IMR-90 (cell line): ENCODE measurements at places on chromosomes 11 and 22. TPM values are rescaled to one million over a fixed set of nuclear protein-coding genes. Genes with fewer than 3 reads are reported as not detected.

DNA sequence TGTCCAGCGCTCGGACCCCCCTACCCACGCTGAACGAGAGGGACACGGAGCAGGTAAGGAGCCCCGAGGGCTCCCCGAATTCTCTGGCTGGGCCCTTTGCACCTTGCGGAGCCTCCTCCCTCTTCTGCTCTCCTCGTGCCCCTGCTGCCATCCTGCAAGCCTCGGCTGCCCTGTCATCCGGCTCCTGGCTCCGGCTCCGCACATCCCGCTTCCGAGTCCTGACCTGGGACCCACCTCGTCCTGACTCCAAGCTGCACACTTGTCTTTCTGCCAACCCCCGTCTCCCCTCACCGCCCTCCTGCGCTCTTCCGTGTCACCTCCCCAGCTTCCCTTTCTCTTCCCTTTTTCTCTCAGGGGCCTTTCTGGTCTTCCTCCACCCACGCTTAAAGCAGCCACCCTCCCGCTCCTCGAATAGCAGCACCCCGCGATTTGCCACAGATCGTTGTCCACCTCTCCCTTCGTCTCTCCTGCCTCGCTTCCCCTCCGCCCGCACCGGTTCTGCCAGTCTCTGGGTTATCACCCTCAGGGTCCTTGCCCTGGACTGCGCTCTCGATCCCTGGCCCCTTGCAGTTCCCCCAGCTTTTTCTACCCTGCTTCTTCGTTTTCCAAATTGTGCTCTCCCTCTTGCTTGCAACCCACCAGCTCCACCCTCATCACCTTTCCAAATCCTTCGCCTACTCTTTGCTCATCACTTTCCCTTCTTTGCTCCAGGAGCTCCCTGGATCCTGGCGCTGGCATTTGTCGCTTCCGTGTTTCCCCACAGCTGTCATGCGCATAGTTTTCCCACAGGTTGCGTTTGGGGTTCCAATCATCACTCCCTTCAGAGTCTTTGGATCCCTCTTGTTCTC lies 822 bp downstream of the MARK2 start:
- peaks cover 11% of the 10 kb centered on the region for H3K4me1 ChIP-seq
- no peaks in the 10 kb centered on the region for H3K27me3 ChIP-seq
- peak overlapping the region; percentile 57 for H3K27ac ChIP-seq

- H3K27ac ChIP-seq, result no peak overlapping the region
- H3K27me3 ChIP-seq, result no peaks in the 10 kb centered on the region
- DNase-seq, result no peak
- H3K4me3 ChIP-seq, result no peak overlapping the region
These were observed 1260.3 kb downstream of the BRD1 start for GRCh38 chr22:48567213-48567975.

- no peak overlapping the region for H3K4me3 ChIP-seq
- peaks cover 3% of the 10 kb centered on the region for H3K4me1 ChIP-seq
- H3K36me3 ChIP-seq, result no peaks in the 10 kb centered on the region
- no peak for DNase-seq
- peaks cover 39% of the 10 kb centered on the region for H3K27me3 ChIP-seq
These were observed 9.9 kb upstream of the MRPL11 start for GRCh38 chr11:66448523-66448922.

GRCh38 chr11:8070417-8071115 lies 10.4 kb upstream of the TUB start:
- peaks cover 12% of the 10 kb centered on the region; the same call in 1 of the 2 replicates for H3K27me3 ChIP-seq
- DNase-seq, result peak; percentile 61
- H3K4me1 ChIP-seq, result peaks cover 12% of the 10 kb centered on the region
- no peaks in the 10 kb centered on the region for H3K36me3 ChIP-seq
- H3K27ac ChIP-seq, result no peak overlapping the region

Gene OR2AG2
- 0.28 and 0.54 TPM in 2 replicates for total RNA-seq

Gene IRAG1
- total RNA-seq, result 21.1 and 25.8 TPM in 2 replicates

Gene ANKK1
- total RNA-seq, result not detected in 2 replicates

Gene LINC01488
- total RNA-seq, result not detected in 2 replicates
